Vagina (tissue), 2 donors: ENCODE measurements at places on chromosomes 4 and X. TPM values are rescaled to one million over a fixed set of nuclear protein-coding genes. Genes with fewer than 3 reads are reported as not detected.

Gene CTAG2
- not detected for total RNA-seq

GRCh38 chrX:39327255-39327654 is 526.0 kb downstream of the MID1IP1 start:
- DNase-seq = no peak

Gene BEX3
- 77.8 TPM for total RNA-seq

- DNase-seq = no peak
Measured at GRCh38 chr4:4456351-4456750, 69.4 kb downstream of the NSG1 start.

DNA sequence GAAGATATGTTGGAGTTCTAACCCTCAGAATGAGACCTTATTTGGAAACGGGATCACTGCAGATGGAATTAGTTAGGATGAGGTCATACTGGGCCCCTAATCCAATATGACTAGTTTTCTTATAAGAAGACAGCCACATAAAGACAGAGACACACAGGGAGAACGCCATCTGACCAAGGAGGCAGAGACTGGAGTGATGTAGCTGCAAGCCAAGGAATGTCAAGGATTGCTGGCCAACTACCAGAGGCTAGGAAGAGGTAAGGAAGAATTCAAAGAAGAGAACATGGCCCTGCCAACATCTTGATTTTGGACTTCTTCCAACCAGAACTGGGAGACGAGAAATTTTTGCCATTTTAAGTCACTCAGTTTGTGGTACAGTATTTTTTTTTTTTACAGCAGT is 152.8 kb upstream of the DIPK2B start:
- DNase-seq = no peak

- no peak for DNase-seq
Measured at GRCh38 chr4:67051000-67051789, 494.1 kb downstream of the CENPC start.

DNA sequence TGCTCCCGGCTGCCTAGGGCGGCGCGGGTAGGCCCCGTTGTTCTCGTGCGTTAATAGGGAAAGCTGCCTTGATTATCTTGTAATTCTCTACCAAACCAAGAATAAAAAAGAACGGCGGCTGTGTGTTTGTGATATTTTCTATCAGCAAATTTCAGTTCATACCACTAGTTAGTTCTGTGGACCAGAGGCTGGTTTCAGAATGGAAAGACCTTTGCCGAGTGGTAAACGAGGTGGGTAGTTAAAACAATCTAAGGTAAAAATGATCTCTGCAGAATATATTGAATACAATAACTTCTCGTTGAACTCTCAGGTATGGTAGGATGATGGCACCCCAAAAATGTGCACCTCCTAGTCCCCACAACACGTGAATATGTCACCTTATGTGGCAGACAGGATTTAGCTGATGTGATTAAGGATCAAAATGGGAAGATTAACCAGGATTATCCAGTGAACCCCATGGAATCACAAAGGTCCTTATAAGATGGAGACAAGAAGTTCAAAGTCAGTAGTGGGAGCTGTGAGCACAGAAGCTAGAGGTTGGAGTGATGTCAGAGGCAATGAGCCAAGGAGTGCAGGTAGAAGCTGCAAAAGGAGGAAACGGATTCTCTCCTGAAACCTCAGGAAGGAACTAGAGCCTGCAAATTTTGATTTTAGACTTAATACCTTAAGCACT is 574 bp upstream of the CFAP97 start:
- no peak for DNase-seq

GRCh38 chrX:118353081-118353850 is 7.4 kb downstream of the WDR44 start:
- no peak for DNase-seq

DNA sequence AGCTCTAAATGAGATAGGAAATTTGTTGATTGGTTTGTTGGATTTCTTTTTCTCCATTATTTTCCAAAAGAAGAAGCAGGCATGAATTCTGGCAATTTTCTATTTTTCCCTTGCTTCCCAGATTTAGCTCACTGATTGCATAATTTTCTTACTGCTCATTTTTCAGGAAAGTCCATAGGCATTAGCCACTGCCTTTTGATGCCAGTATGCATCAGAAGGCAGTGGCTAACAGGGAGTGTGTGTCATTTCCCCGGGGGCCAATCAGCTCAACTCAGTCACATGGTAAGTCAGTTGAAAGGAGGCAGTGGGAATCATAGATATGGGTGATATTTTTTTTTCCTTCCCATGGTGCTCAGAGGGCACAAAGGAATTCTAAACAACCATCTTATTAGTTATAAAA is 156.7 kb downstream of the TRIML1 start:
- DNase-seq = no peak

- no peak for DNase-seq
Measured at GRCh38 chr4:154186888-154187287, 304.7 kb downstream of the DCHS2 start.

DNA sequence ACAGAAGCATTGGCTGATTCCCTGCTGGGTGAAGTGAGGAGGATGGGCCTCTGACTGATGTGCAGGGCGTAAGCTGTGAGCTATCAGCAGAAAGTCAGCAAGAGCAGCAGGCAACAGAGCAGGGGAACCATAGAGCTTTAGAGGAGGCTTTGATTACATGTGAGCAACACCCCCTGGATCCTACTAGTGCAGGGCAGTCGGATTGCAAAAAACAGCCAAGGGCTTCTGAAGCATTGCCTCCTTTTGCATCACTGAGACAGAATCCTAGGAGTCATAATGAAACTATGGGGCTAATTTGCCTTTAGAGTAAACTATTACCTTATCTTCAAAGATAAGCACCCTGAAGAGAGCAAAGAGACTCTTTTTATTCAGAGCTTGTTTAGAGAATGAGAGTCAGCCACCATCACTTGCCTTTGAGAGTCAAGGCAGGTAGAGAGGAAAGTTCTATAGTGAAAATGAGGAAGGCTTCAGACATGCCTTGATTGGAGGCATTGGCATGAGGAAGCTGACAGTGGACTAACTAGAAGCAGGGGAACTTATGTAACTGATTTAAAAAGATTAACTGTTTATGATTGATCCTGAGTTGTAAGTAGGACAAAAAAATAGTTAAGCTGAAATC is 420.3 kb downstream of the PDHA2 start:
- no peak for DNase-seq
